ENCODE measurements at places on chromosomes 2 and 18.

- peak; percentile 31 for DNase-seq
Measured at GRCh38 chr18:31156821-31157763, 5.6 kb downstream of the DSC1 start.

GRCh38 chr2:242044313-242044590, 174.7 kb downstream of the RTP5 start:
- no peak for DNase-seq

DNA sequence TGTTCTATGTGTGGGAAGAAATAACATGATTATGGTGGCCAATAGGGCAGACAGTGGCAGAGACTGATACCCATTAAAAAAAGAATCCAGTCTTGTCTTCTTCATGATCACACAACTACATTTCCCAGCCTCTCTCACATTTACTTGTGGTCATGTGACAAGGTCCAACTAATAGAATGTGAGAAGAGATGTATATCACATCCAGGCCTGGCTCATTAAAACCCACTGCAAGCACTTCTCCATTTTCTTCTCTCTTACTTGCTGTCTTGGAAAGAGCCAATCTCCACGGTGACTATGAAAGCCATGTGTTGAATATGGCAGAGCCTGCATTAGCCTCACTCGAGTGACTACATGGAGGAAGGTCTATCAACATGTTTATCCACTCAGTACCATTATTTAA, 306.2 kb upstream of the ZEB2 start:
- no peak for DNase-seq

DNA sequence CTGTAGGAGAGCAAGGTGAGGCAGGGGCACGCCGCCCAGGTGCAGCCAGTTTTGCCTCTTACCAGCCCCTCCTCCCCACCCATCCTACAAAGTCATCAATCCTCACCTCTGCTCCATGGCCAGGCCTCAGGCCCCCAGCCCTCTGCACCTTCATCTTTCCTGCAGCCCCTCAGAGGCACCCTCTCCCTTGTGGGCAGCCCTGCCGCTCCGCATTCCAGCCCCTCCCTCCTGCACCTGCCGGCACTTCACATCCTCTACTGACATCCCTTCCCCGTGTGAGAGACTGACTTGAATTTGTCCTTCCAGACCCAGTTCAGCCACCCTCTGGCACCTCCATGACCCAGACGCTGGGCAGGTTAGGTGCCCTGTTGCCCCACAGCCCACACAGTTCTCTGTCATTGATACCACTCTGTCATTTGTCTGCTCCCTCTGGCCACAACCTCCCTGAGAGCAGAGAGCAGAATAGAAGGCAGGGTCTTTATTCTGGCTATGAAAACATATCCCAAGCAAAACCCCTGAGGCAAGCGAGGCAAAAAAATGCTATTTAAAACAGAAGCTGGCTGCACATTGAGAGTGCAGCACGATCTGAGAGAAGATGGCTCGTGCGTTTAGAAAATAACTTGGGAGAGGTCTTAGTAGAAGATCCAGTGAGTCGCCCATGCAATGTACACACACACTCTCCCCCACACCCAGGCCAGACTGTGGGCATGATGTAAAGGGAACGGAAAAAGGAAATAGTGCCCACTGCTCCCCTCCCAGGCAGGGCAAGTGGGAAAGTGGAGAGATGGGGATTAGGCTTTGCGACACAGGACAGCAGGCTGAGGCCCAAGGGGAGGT, 25.9 kb downstream of the SDC1 start:
- DNase-seq: no peak

DNA sequence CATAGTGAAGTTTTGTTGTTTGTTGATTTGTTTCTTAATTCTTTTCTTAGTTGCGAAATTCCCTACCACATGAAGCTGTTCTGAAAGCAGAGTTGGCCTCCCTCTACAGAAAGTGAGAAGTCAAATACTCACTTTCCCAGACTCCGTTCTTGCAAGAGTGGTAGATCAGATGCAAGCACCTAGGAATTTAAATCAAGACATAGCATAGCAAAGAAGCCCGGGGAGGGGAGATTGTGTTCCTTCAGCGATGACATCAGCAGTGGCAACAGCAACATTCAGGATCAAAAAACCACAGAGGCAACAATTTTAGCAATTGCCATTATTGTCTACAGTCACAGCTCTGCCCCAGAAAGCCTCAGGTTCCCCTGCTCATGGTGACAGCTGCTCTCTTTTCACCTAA, 580.0 kb downstream of the RNF144A start:
- no peak for DNase-seq

DNA sequence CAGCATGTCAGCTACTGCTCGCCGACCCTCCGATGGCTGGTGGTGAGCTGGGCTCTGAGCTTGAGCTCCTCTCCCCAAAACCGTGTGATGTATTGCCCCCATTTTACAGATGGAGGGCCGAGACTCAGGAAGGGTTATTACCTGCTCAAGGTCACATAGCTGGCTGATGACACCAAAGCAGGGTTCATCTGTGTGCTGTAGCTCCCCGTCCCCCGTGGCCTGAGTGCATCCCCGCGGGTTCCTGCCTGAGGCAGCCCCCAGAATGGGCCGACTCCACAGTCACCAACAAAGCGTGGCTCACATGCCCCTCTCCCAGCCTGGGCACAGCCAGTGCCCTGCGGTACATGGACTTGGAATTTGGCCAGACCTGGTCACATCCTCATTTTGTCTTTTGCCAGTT, 198.6 kb downstream of the TFCP2L1 start:
- no peak for DNase-seq

- DNase-seq: no peak
Measured at GRCh38 chr2:84395820-84396219, 63.3 kb downstream of the SUCLG1 start.

DNA sequence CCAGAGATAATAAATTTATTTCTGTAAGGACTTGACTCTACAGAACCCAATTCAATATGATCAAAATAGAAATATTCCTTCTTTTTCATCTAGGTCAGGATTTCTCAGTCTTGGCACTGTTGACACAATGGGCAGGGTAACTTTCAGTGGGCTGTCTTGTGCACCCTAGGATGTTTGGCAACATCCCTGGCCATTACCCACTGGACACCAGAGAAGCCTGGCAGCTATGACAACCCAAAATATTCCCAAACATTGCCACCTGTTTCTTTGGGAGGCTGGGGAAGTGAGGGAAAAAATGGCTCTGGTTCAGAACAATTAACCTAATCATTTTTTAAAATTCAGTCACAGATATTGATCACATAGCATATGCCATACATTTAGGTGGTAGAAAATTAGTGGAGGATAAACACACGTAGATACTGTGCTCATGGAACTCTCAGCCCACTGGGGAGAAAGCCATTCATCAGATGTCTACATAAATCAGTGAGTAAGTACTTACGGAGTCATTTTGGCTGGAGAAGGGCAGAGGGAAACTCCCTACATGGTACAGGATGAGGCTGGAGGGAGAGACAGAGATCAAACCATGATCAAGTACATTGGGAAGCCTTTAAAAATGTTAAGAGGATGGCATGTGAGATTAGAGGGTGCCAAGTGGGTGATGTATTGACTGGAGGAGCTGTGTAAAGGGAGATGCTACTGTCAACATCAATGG, 718 bp upstream of the TNP1 start:
- DNase-seq: no peak

DNA sequence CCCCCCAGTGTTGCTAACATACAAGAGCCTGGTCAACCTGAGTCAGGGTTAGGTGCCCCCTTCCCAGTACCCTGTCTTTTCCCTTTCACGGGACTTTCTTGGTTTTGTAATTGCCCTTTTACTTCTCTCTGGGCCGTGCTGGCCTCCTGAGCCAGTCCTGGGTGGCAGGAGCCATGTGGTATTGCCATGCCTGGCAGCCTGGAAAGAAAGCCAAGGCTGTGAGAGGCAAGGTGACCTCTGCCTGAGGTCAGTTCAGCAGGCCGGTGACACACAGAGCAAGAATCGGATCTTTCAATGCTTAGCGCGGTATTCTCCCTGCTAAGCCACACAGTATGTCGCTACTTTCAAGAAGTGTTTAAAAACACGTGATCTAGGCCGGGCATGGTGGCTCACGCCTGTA, 52.3 kb downstream of the C18orf63 start:
- no peak for DNase-seq

GRCh38 chr18:35637227-35637626, 55.7 kb downstream of the GALNT1 start:
- DNase-seq: no peak

- no peak for DNase-seq
Measured at GRCh38 chr2:24334245-24334633, 26.1 kb downstream of the ITSN2 start.

- DNase-seq: no peak
Measured at GRCh38 chr18:1020731-1021344, 116.2 kb downstream of the ADCYAP1 start.

DNA sequence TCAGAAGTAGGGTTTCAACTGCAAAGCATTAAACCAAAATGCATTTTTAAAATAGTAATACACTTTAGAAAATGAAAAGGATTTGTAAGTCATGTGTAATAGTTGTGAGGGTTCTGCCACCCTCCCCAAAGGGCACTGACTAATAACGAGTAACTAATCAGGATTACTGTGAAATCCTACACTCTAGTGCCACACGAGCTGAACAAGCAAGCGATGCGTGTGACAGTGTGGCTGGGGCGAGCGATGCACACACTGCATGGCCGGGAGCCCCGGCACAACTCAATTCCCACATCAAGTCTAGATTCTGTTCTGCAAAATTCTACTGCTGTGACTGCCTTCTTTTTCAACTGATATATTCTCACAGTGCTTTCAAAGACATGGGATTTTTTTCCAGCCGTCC, 156.4 kb downstream of the SEPTIN10 start:
- no peak for DNase-seq

- DNase-seq: no peak
Measured at GRCh38 chr2:31066551-31066950, 71.7 kb downstream of the GALNT14 start.

GRCh38 chr2:1976728-1977416, 232.6 kb upstream of the PXDN start:
- DNase-seq: no peak
